IPS-NIHi11 (cell line): ENCODE measurements at places on chromosomes 7 and 10.

- no peak for DNase-seq
Observed at GRCh38 chr10:4242561-4243035, 457.6 kb upstream of the KLF6 start.

DNA sequence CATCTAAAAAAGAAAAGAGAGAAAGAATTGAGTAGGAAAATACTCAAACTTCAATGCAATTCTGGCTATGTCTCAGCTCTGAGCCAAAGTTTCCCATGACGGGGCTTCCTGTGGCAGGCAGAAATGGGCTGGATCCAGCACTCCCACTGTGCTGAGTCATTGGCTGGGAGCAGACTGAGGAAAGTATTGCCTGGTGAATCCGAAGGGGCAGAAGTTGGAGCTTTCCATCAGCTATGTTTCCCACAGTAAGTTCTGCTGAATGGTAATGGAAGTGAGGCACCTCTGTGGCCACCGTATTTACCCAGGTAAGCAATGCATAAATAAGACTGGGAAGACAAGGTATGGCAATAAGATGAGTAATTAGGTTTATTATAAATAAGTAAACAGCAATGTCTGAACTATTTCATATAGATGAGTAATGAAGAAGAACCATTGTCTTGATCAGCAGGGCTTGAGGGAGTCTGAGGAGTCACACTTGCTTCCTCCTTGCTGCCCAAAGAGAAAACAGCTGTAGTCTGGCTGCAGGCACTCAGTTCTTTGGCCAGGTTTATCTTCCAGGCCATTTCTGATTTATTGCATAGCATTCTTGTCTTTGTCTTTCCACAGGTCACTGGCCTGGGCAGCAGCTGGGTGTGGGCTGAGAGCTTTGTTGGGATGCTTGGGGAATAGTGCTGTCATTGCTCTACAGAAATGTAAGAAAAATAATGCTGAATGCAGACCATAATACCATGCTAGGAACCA, 255.3 kb downstream of the DNAJB9 start:
- peak; percentile 41 for DNase-seq

- no peak for DNase-seq
Observed at GRCh38 chr10:58066126-58066525, 201.6 kb downstream of the IPMK start.

- DNase-seq: no peak
Observed at GRCh38 chr10:130483691-130484467, 347.7 kb downstream of the GLRX3 start.

GRCh38 chr10:28544058-28544457, 11.1 kb downstream of the WAC start:
- no peak for DNase-seq

- DNase-seq: no peak
Observed at GRCh38 chr7:94129443-94130140, 125.4 kb upstream of the BET1 start.

DNA sequence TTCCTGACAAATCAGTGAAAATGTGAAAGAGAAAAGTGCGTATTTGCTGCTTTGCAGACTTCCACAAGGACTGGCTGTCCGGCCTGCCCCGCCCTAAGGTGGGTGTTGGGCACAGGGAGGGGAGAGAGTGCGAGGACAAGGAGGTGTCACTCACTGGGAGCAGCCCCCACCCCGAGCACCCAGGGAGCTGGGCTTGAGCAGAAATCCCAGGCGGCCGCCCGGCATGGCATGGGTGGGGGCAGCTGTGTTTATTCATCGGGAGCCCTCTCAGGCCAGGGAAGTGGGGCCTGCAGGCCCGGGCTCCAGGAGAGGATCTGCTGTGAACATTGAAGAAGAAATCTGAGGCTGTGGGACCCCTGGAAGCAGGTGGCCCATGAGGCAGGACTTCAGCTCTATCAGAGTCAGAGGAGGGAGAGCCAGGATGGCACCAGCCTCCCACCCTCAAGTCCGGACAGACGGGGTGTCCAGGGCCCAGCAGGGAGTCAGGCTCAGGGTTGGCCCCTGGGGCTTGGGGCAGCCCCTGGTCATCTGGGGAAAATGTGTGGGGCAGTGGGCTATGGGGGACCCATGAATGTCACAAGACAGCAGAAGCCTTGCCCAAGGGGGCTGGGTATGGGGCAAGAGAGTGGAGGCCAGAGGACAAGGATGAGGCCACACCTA, 164.4 kb upstream of the PPP2R2D start:
- peak; percentile 4 for DNase-seq

DNA sequence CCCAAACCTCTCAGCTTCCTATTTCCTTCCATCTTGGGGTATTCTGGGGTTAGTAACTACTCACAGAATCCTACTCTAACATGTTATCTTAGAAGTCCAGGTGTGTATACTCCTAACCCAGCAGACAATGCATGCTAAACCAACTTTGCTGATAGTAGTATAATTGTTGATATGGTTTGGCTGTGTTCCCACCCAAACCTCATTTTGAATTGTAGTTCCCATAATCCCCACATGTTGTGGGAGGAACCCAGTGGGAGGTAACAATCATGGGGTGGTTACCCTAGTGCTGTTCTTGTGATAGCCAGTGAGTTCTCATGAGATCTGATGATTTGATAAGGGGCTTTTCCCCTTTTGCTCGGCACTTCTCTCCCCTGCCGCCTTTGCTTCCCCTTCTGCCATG, 135.1 kb downstream of the CHRM2 start:
- no peak for DNase-seq

- peak; percentile 76 for DNase-seq
Observed at GRCh38 chr10:76902949-76903348, 734.7 kb downstream of the KCNMA1 start.

DNA sequence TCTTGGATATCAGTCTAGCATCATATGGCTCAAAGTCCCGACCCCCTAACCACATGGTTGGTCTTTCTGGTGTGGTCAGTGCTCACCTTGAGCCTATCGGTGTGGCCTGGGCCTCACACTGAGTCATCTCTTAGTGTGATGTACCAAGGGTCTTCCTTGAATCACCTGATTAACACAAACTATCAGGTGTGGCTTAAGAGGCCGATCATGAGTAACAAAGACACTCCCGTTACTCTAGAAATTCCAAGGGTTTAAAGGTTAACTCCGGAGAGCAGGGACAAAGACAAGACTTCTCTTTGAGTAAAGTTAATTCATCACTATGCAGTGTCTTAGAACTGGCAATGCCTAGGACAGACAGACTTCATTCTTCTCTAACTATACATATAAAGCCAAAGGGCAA, 52.3 kb upstream of the ARMC3 start:
- no peak for DNase-seq

GRCh38 chr7:94874036-94874785, 33.2 kb upstream of the PPP1R9A start:
- DNase-seq: no peak

GRCh38 chr10:71473671-71474599, 77.2 kb downstream of the CDH23 start:
- no peak for DNase-seq

DNA sequence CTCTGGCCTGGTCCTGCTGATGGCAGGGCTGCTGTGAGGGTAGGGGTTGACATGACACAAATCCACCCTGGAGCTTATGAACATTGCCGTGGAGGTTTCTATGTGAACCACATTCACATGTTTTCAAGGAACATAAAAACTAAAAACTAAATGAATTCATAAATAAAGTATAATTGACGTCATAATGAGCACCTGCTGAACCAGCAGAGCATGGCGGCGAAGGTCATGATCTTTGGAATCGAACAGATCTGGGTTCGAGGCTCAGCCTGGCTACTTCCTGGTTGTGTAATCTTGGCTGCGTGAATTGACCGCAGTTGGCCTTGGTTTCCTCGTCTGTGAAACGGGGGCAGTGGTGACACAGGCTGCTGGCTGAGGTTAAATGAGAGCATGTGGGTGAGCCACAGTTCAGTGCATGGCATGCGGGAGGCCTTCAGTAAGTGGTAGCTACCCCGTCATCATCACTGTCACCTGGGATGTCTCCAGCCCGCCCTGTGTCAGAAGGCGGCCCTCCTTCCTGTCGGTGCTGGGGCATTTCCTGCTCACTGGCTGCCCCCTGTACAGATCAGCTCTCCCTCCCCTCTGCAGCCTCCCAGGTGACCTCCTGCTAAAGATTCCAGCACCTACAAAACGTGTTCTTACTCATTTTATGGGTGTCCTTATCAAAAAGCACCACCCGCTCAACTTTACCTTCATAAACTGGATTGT, 190.3 kb upstream of the SHH start:
- no peak for DNase-seq

- no peak for DNase-seq
Observed at GRCh38 chr7:103307503-103308231, 10.4 kb downstream of the PMPCB start.

DNA sequence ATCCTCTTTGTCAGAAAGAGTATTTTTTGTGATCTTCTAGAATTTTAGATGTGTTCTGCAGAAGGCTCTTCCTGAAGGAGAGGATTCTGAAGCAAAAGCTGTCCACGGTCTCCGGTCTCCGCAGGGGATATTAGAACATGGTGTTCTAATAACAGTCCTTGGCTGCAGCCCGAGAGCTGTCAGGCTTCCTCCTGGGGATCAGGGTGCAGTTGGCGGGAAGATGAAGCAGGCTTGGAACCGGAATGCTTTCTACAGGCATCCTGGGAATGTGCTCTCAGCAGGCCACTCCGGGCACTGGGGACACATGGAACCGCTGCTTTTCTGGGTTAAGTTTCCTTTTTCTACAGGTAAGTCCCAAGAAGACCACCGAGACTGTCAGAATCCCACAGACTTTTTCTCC, 118.6 kb upstream of the PARD3 start:
- DNase-seq: no peak

DNA sequence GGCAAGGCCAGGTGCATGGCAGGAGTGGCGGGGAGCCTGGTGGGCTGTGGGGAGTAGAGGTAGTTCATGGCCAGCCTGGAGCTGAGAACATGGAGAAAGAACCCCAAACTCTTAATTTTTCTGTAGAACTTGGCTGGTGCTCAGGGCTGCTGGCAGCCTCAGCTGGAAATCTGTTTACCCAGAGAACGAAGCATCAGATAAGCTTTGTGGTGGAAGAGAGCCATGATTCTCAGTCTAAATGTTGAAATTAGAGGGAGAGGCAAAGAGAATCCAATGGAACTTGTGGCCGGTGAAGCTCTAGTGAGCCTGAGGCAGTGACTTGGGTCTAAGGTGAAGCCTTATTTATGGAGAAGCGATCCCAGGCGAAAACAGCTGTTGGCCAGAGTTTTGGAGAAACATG, 126.4 kb downstream of the CCDC3 start:
- DNase-seq: no peak

DNA sequence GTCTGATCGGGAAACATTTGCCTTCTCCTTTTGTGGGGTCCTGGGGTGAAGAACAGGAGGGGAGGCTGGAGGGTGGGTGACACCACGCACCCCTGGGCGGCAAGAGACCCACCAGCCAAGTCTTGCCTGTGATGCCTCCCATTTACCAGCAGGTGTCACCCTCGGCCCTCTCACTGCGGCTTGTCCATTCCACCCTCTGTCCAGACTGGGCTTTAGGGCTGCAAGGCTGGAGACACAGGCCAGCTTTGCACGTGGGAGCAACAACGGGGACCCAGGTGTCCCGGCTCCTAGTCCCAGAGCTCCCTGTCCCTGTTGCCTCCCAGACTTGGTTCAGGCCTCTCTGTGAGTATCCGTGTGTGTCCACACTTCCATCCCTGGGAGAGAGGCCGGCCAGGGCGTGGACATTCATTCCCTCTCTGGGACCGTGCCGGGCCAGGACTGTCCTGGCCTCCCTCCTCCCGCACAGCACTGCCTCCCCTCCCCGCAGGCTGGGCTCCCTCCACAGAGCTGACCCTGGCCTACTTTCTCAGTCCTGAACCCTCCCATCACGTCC, 36.2 kb upstream of the GTF2IRD1 start:
- DNase-seq: peak; percentile 94

DNA sequence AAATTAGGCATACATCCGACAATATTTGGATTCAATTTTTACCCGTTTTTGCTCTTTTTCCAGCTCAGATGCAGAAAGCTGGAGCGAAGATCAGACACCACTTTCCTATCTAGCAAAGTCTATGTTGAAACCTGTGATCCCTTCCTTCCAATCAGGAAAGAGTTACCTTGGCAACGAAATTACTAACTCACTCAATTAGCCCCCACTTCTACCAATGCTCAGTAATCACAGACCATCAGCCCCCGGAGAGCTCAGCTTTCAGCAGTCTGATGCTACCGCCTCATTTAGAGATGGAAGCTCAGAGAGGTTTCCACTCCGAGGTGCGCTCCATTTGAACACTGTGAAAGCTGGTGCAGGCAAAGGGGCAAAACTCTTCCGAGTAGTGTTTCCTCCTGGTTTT, 6.7 kb downstream of the FRAT1 start:
- no peak for DNase-seq

DNA sequence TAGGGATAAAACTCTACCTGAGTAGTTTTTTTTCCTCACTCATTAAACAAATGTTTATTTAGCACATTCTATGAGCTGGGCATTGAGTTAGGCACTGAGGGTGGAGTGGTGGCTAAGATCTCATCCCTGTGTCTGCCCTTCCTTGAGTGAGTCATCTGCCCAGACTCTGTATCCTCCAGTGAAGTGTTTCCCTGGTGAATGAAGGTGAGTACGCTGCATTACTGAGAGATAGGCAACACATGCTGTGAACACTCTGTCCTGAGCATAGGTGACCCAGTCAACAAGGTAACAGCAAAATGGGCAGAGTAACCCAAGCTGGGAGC, 5.8 kb downstream of the PITX3 start:
- DNase-seq: no peak

DNA sequence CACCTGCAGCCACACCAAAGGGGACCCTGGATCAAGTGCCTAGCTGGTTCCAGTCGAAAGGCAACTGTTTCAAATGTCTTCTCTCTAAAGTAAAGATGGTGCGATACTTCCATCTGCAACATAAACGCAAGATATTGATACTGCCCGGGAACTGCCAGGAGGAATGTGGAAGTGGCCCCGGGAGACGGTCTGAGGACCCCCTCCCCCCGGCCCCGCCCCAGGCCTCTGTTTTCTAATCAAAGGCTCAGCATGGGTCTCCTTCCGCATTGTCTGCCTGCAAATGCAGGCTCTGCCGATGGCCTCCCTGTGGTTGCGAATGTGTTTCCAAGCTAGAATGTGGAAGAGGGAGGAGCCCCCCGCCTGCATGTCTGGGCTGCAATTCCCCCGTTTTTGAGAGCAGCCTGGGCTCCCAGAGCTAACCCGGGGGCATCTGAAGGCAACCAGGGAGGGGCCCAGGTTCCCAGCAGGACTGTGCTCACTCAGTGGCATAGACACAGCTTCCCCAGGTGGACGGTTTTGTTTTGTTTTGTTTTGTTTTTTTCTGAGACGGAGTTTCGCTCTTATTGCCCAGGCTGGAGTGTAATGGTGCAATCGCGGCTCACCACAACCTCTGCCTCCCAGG, 223.9 kb upstream of the PPP2R2D start:
- DNase-seq: peak; percentile 83
